ENCODE measurements at places on chromosomes 2 and 18. TPM values are rescaled to one million over a fixed set of nuclear protein-coding genes. Genes with fewer than 3 reads are reported as not detected.
A peak's percentile ranks its signal among the peaks of the same experiment; 100 is the strongest.

RAX gene
- not detected for total RNA-seq

GRCh38 chr2:3189076-3189591 lies 188.5 kb downstream of the EIPR1 start:
- DNase-seq, result no peak

DNA sequence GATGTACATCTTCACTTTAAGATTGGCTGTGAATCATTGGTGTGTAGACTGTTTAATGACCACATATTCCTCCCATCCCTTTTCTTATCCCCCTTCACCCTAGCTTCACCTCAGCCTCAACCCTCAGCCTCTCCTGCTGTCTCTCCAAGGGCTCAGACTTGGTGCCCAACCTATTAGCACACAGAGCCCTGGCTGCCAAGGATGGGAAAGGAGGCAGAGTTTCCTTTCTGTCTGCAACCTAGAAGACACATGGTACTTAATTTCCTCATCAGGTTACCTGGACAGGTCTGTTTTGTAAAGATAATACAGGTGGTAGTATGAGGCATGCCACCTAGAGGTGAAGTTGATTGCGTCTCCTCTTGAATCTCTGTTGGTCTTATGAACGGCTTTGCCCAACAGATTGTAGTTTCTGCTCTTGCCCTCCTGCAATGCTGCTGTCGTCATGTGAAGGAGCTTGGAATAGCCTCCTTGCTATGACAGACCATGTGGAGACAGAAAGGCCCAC lies 44.5 kb upstream of the RMND5A start:
- DNase-seq, result no peak

DNA sequence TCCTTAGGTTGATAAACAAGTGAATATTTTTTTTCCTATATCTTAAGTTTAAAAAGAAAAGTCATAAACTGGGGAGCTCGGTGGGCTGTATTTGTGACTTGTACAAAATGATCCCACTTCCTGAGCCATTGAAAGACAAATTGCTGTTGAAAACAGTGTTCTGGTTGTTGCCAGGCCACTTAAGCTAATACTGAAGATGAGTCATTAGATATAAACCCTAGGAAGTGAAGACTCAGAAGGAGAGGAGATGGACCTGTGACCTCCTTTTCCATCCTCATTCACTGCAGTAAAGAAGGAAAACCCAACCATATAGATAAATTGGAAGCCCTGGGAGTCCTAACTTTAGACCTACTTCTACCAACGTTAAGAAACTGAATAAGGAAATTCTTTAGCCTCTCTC lies 46.2 kb upstream of the SERPINE2 start:
- no peak for DNase-seq

DNA sequence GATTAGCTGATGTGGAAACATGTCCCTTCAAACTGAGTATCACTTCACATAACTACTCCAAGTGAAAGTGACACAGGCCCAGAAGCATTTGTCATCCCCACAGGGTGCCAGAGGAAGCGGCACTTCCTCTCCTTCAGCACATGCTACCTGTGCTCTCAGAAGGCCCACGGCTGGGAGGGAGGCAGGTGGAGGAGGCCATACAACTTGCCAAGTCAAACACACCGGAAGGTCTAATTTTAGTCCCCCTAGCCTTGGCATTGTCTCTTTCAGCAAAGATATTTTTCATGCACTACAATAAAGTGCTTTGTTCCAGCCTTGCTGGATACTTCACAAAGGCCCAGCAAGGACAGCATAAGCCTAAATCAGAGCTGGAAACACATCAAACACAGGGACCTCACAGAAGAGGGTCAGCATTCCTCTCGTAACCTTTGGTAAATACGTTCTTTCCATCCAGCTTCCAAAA lies 38.0 kb downstream of the VSNL1 start:
- no peak for DNase-seq

DNA sequence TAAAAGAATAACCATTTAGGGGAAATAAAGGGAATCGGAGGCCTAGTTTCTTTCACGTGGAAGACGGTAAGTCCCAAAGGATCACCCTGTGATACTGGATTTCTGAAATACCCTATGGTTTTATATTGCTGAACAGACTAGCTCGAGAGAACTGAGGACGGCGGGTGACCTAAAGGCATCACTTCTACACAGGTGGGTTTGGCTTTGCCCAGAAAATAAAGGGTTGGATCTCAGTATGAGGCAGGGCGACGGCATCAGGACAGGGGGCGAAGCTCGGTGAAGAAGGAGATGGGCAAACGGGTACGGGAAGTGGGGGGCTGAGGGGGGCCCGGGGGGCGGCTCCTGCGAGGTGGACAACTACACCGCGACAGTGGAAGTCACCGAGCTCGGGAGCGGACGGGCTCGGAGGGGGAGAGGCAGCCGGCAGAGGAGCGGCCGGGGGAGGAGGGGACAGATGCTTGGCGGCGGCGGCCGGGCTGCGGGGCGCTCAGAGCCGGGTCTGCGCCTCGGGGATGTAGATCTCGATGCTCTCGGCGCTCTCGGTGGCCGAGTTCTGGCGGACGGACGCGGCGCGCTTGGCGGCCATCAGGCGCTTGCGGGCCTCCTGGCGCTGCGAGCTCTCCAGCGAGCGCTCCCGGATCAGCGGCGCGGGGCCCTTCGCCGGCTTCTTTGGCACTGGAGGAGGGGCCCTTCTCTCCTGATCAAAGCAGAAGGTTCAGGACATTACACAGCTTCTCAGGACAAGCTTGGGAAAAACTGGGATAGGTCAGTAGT lies 48.9 kb downstream of the TGIF1 start:
- peak; percentile 27 for DNase-seq

TUBB8B gene
- total RNA-seq, result 0.73 TPM

- DNase-seq, result no peak
These were observed 31.1 kb downstream of the PNO1 start for GRCh38 chr2:68188831-68189230.

ERBB4 gene
- total RNA-seq, result 0.25 TPM

SLC30A3 gene
- 1.1 TPM for total RNA-seq

DNA sequence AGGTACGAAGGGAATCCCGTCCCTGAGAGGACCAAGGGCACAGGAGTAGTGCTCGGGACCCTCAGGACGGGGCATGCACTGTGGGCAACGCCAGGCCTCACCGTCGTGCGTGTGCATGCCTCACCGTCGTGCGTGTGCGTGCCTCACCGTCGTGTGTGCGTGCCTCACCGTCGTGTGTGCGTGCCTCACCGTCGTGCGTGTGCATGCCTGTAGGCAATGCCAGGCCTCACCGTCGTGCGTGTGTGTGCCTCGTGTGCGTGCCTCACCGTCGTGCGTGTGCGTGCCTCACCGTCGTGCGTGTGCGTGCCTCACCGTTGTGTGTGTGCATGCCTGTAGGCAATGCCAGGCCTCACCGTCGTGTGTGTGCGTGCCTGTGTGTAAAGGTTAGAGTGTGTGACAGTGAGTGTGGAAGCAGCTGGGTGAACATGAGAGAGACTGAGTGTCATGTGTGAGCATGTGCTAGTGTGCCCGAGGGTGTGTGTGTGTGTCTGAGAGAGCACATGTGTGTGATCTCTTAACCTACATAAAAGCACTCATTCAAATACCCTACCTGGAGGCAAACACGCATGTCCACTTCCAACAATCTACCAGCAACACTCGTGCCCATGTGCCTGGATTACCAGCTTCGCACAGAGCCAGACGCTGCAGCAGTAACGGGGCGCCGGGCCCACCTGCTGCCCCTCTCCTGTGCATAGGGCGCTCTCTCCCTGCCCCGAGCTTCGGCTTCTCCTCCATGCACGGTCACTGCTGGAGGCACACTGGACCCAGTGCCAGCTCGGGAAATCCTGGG lies 36.3 kb downstream of the ZNF516 start:
- DNase-seq, result no peak

ONECUT2 gene
- 0.15 TPM for total RNA-seq

DNA sequence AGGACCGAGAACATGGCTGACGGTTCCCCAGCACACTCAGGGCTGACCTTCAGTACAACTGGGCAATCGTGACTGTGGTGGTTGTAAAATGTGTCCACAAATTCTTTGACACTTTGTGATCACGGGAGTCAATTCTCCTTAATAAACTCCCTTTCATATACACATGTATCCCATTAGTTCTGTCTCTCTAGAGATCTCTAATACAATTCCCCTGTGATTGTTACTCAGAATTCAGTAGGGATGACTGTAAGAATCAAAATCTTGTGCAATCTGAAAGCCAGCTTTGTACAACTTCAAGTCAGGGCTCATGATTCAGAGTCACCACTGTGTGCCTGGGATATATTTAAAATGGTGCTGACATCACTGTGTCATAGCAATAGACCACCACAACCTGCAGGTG lies 89.5 kb upstream of the LMAN1 start:
- no peak for DNase-seq

- no peak for DNase-seq
These were observed 98.8 kb downstream of the CTAGE1 start for GRCh38 chr18:22318745-22319407.
